Activated CD4-positive, alpha-beta T cell treated with anti-CD3 and anti-CD28 coated beads, Interleukin-2, amount 50 U/mL, for 24 hours (primary cell): ENCODE measurements at places on chromosomes 5 and 9.

DNA sequence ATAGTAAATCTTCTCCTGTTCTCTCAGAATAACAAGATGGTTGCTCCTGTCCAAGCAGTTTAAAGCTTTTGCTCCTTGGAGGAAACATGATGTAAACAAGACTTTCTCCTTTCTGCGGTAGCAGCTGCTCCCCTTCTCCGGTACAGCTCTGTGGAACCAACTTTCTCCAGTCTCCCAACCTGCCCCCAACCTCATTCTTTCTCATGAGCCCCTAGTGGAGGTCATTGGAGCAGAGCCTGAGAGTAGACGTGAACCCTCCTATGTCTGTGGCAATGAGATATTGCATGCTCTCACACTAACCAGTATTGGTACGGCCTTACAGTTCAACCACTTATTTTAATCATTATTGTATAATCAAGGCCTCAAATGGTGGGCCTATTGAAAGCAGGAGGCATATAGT, 483.8 kb upstream of the CDH10 start:
- no peak for DNase-seq

DNA sequence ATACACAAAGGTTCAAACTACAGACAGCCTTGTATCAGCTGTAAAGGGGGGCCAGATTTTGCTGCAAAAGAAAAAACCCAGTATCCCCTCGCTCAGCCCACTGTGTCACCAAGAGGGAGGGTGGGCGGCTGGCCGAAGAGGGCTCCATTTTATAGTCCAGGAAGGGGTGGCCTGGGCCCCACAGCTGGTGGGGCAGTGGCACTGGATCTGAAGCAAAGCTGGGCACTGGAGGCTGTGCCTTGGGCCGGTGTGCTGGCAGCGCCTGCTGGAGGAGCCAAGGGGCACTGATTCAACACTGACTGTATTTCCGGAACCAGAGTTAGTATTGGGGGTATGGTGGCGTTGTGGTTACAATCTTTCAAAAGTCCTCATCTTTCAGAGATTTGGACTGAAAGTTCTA, 9.1 kb downstream of the BRD3 start:
- DNase-seq: no peak

DNA sequence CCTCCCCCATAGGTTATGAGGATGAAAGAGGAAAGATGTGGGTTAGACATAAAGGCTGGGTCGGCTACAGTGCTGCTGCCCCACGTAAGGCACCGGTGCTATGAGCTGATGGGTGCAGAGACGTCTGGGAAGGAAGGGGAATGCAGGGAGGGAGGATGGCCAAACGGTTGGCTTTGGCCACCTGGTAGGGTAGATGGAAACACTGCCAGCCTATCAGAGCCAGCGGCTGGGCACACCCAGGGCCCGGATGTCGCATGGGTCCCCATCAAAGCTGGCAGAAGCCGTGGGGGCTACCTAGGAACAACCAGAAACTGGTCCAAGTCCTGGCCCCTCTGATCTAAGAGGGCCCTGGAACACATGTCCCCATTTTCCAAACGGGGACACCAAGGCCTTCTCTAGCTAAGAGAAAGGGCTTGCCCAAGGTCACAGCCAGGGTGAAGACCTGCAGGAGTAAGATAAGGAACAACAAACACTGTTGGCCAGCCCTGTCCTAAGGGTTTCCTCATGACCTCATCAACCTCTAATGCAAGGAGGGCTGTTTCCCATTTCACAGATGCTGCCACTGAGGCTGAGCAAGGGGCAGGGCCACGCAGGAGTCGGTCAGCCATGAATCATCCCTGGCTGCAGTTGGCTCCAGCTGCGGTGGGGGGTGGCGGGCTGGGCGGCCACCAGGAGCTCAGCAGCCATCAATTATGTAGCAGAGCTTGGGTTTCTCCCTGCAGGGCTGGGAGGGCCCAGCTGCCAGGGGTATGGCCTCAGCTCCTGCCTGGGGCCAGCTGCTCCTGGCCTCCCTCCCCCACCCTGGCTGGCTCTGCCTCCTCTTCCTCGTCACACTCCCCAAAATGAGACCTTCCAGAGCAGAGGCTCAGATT, 4.9 kb downstream of the SH3GLB2 start:
- no peak for DNase-seq

GRCh38 chr9:78541868-78542443, 245.0 kb downstream of the PSAT1 start:
- DNase-seq: no peak

GRCh38 chr9:128552744-128553440, 505 bp downstream of the SPTAN1 start:
- DNase-seq: peak; percentile 20

DNA sequence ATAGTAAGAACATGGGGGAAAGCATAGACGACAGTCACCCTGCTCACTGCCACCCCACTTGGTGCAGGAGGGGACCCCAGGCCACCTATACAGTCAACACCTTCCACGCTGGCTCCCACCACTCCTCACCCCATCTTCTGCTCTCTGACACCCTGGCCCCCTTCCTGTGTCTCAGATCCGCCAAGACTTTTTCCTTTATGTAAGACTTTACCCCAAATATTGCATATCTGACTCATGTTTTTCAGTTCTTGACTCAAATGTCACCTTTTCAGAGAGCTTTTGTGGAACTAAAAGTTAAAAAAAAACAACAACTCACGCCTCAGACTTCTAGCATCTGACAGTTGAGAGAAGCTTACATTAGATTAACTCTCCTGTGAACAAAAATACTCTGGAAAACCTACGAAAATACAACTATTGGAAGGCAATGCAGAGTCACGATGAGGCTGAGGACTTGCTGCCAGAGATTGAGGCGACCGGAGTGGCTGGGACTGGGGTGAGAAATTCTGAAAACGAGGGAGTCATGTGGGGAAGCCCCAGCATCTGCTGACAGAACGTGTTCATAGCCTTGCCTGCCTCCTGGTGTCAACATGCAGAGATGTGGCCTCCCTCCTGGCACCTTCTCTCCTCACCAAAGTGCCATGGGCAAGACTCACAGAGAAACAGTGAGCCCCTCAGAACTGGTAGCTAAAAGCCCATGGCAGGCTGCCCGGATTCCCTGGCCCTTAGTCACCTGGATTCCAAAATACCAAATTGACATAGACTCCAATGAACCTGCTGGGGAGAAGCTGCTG, 22.4 kb upstream of the FCN2 start:
- peak; percentile 7 for DNase-seq

DNA sequence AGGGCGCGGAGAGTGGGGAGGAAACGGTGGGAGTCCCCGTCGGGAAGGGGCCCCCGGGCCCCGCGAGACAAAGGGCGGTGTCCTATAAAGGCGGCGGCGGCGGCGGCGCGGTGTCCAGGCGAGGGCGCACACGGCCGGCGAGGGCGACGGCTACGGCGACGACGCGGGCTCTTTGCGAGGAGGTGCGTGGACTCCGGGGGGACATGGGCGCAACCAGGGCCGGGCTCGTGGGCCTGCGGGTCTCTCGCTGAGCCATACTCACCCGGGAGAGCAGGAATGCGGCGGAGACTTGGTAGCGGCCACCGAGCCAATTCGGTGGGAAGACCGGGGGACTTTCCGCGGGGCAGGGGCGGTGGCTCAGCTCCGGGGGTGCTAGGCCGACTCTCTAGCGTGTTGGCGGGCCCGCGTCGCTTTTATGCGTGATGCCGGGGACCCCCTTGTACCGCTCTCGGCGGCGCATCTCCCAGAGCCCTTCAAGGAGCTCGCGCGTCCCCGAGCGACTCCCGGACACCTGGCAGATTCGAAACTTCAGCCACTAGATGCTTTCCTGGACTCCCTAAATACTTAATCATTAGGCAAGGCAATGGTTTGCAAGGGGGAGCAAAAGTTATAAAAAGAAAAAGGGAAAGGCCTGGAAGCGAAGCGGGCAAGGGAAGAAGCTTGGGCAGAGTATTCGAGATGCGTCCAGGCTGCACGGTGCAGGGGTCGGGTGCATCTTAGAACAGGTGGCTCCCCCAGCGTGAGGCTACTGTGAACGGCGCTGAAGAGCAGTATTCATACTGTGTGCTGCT, 5.9 kb upstream of the TAL2 start:
- no peak for DNase-seq

GRCh38 chr5:39479537-39479936, 54.8 kb upstream of the DAB2 start:
- DNase-seq: no peak

- no peak for DNase-seq
Measured at GRCh38 chr9:91274949-91275492, 86.7 kb downstream of the AUH start.

GRCh38 chr5:111635151-111635902, 121.7 kb downstream of the NREP start:
- no peak for DNase-seq

GRCh38 chr5:125897089-125897488, 526.1 kb upstream of the GRAMD2B start:
- DNase-seq: no peak

DNA sequence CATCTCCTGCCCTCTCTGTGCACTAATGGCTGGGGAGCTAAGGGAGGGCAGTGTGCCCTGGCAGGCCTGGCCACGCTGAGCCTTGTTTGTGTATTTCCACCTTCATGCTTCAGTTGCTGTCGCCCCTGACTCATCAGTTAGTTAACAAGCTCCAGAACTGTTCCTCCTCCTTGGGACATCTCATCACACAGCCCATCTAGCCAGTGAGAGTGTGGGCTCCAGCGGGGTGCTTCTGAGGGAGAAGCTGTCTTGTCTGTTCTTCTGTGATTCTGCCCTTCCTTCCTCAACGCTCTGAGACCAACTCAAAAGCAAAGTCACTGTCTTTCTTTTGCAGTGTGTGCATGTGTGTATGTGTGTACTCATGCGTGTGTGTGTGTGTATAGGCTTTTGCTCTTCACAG, 58.3 kb upstream of the CPEB4 start:
- DNase-seq: no peak

DNA sequence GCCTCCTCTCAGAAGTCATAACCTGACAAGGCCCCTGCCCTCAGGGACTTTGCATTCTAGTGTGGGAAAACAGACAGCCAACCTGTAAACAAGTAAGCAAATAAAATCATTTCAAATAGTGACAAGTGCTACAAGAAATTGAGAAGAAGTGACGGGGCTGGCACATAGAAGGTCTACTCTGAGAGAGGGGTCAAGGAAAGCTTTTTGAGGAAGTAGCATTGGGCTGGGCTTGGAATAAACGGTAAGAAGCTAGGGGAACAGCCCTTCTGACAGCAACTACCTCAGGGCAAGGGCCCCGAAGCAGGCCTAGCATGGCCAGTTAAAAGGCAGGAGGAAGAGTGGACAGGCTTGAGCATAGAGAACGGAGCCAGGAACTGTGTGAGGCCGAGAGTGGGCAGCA, 4.8 kb upstream of the SLC2A8 start:
- DNase-seq: no peak

DNA sequence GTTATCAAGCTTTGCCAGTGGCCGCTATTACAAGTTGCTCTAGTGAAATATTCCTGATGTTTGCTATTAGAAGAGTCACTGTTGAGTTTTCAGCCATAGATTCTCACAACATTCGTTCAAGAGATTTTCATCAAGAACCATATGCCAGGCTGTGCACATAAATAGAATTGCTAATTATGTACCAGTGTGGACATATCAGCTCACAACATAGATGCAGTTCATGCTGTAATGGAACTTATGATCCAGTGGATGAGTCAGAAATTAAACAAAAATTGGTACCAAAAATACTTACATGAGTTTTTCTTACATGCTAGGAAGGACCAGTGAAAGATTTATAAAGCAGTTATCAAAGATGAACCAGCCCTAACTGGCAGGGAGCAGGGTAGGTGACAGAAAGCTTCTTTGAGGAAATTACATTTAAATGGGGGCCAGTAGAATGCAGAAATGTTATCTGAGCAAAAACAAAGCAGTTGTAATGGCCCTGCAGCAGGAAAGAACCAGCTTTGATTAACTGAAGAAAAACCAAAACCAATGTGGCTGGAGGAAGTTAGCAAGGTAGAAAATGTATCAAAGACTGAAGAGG, 404.2 kb downstream of the DNAH5 start:
- no peak for DNase-seq

DNA sequence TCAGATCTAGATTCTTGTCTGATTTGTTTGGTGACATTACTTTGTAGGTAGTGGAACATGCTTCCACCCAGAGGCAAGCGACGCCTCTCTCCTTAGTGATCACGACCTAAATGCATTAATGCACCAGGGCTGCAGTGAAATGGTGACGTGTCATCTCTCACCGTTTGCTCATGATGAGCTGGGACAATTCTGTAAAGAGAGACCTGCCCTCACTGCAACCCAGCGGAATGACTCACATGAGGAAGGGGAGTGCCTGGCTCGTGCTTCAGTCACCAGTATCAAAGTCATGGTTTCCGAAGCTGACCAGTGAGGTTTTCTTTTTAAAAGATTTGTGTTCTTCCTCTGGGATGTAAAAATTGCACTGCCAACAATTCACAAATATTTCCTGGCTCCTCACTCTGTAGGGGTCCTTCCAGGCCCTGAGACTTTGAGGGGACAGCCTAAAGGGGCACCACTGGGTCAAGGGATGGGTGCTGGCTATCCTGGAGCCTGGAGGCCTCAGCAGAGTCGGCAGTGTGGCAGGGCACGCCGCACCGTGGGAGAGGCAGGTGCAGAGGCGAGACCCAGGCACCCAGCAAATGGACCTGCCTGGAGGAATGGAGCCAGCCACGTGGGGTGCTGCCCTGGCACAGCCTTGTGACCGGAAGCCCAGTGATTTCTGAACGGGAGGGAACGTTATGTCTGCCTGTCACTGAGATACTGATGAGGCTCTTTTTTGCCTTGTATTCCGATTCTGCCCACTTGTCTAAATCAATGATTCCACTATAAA, 17.3 kb downstream of the QSOX2 start:
- no peak for DNase-seq

GRCh38 chr5:31362931-31363568, 168.8 kb downstream of the DROSHA start:
- no peak for DNase-seq

DNA sequence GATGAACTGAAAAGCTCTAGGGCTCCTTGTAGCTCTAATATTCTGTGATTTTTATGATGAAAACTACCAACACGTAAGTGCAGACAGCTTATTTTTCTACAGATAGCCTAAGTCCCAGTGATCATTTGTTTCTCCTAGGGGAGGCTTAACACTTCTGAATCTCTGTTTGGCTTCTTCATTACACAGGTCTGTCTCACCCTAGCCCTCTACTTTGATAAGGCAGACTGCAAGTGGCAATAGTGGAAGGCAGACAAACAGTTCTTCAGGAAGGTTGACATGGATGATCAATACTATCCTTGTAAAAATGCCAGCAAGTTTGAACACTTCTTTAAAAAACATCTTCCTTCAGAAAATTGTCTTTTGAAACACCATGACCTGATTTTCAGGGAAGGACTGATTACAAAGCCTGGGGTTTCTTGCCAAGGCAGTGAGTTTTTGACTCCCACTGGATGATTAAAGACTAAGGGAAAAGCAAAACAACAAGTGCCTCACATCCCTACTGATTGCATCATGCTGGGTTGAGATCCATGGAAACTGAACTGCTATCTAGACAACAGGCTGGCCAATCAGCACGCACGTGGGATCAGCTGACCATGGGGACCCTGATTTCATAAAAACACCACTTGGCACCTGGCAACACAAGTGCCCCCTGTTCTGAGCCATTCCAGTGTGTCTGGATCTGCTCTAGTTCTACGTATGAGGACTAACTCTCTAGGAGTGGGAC, 212.2 kb downstream of the SMARCA2 start:
- no peak for DNase-seq

DNA sequence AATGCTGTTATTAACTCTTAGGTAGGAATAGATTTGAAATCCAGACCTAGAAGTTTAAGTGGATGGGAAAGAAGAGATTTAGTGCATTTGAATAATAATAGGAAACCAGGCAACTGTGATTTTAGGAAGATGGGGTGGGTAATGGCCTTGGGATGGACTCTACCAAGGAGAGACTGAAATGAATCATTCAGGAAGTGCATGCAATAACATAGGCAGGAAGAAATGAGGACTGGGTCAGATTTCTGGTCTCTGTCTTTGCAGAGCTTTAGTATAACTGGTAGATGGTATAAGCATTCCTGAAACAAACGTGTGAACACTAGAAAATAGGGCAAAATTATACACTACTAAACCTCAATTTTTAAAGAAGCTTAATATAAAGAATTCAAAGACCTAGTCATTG, 274.4 kb upstream of the CLINT1 start:
- DNase-seq: no peak
